ENCODE measurements at places on chromosomes 7 and 10.

DNA sequence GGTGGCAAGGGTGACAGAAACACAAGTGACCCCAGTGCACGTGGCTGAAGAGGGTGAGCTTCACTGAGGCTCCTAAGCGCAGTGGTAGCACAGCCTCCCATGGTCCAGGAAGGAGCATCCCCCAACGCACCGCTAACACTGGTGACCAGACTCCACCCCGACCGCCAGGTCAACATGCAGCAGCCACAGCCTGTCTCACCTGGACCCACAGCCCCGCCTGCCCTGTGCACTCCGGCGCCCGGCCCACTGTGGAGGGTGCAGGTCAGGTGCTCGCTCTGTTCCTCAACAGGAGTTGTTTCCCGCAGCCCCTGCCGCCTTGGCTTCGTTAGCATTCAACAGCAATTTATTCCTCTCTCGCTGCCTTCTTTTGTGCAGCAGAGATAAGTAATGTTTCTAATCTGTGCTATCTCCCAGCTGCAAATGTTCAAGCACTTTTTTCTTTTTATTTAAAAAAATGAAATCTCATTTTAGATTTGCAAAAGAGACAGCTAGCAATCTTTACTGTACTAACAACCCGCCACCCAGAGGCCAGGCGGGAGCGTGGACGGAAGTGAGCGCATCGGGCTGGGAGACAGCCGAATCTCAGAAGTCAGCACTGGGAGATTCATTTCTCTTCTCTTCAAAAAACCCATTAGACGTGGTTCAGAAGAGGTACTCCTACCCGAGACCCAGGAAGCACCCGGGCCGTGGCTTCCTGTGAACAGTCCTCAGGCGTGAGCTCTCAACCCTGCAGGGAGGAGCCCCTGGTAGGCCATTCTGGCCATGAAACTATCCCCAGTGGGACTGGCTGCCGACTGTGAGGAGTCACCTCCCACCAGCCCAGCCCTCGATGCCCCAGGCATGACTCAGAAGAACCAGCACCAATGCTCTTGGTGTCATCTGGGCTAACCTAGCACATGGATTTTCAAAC is 133.4 kb downstream of the MAD1L1 start:
- no peak for DNase-seq

DNA sequence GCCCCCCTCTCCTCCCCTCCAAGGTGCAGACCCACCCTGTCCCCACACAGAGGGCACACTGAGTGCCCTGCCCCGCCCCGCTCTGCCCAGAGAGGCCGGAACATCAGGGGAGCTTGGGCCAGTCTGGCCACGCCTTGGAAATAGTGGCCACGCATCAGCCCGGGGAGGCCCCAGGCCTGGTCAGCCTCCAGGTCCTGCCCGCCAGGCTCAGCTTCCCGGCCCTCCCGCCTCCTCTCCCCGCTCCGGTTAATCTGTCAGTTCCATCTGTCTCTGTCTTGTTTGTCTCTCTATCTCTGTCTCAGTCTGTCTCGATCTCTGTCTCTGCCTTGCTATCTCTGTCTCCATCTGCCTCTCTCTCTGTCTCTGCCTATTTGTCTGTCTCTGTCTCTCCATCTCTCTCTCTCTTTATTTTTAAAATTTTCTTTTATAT is 28.9 kb upstream of the TNRC18 start:
- DNase-seq = no peak

- no peak for DNase-seq
Measured at GRCh38 chr10:43679509-43679908, 30.8 kb upstream of the ZNF32 start.

GRCh38 chr7:28183627-28184026 is 3.0 kb upstream of the JAZF1 start:
- DNase-seq = no peak

GRCh38 chr10:127840884-127841283 is 51.9 kb downstream of the CLRN3 start:
- DNase-seq = no peak

GRCh38 chr7:12221414-12221813 is 10.3 kb downstream of the TMEM106B start:
- no peak for DNase-seq

DNA sequence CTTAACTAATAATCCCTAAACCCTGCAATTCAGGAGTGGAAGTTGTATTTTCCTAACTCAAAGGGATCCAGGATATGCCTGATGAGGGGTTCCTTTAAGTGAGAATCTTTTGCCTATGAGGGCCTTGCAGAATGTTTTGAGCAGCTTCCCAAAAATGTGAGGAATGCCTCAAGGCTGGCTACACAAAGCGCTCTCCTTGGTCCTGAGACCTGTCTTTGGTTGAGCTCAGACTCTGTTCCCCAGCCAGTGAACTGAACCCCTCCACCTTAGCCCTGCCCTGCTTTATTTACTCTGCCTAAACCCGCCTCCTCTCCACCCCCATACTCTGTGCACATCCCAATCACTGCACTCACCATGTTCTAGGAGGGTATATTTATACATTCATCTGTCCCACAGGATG is 108.6 kb downstream of the NRCAM start:
- no peak for DNase-seq

- DNase-seq = no peak
Measured at GRCh38 chr10:19628767-19629560, 187.3 kb upstream of the PLXDC2 start.

GRCh38 chr7:1432411-1433082 is 26.7 kb downstream of the MICALL2 start:
- peak; percentile 79 for DNase-seq

GRCh38 chr7:139671967-139672366 is 105.8 kb downstream of the HIPK2 start:
- no peak for DNase-seq

- peak; percentile 60 for DNase-seq
Measured at GRCh38 chr10:78335691-78336401, 302.2 kb downstream of the RPS24 start.

GRCh38 chr10:4721999-4722753 is 103.8 kb upstream of the AKR1E2 start:
- no peak for DNase-seq

DNA sequence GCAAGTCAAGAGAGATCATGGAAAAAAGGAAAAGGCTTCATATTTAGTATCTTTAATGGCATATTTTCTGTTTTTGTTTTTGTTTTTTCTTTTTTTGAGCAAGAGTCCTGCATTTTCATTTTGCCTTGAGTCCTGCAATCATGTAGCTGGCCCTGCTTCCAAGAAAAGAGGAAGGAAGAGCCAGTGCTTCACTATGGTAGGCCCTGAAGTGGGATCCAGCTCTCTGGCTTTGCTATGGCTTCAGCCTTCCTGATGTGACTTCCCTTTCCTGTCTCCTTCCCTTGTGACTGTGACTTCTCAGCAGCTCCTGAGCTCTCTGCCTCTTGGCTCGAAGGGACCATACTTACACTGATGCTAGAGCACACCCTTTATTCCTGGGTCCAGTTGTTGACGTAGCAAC is 512.3 kb downstream of the INHBA start:
- DNase-seq = no peak

DNA sequence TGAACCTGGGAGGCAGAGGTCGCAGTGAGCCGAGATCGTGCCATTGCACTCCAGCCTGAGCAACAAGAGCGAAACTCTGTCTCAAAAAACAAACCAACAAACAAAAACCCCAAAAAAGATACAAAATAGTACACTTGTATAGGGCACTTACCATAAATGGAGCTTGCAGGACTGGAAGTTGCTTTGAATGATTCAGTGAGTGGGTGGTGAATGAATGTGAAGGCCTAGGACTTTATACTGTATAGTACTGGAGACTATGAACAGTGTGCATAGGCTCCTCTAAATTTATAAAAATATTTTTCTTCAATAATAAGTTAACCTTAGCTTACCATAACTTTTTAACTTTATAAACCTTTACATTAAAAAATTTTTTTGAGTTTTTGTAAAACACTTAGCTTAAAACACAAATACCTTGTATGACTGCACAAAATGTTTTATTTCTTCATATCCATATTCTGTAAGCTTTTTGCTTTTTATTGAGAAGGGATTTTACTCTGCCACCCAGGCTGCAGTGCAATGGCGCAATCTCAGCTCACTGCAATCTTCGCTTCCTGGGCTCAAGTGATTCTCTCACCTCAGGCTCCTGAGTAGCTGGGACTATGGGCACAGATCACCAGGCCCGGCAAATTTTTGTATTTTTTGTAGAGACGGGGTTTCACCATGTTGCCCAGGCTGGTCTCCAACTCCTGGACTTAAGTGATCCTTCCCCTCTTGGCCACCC is 6.9 kb upstream of the H2AZ2 start:
- no peak for DNase-seq

- no peak for DNase-seq
Measured at GRCh38 chr10:73773152-73773879, 8.5 kb upstream of the CHCHD1 start.

GRCh38 chr7:155763122-155763521 is 49.1 kb downstream of the SHH start:
- no peak for DNase-seq

GRCh38 chr7:956031-956430 is 1.6 kb upstream of the ADAP1 start:
- DNase-seq = no peak

- no peak for DNase-seq
Measured at GRCh38 chr7:90262438-90262837, 17.5 kb downstream of the CFAP69 start.

DNA sequence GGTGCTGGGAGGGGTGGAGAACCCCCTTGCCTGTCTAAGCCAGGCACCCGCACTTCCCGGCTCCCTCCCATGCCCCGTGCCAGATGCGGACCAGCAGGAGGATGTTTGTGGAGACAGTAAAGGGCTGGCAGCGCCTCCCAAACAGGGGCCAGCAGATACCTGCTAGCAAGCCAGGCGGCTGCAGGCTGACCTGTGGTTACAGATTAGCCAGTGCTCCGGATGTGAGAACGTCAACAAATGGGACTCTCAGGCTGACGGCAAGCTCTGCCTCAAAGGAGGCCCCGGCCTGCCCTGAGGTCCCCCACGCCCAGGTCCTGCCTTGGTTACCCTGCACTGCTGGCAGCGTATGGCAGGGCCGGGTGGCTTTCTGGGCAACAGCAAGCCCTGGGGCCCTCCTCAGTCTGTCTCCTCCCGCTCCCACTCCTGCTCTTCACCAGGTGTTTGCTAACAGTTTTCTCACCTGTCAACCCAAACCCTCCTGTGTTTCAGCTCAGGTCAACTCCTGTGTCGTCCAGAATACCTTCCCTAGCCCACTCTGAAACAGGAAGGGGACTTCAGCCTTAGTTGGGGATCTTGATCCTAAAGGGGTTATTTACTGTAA is 85.4 kb downstream of the NEURL1 start:
- no peak for DNase-seq

DNA sequence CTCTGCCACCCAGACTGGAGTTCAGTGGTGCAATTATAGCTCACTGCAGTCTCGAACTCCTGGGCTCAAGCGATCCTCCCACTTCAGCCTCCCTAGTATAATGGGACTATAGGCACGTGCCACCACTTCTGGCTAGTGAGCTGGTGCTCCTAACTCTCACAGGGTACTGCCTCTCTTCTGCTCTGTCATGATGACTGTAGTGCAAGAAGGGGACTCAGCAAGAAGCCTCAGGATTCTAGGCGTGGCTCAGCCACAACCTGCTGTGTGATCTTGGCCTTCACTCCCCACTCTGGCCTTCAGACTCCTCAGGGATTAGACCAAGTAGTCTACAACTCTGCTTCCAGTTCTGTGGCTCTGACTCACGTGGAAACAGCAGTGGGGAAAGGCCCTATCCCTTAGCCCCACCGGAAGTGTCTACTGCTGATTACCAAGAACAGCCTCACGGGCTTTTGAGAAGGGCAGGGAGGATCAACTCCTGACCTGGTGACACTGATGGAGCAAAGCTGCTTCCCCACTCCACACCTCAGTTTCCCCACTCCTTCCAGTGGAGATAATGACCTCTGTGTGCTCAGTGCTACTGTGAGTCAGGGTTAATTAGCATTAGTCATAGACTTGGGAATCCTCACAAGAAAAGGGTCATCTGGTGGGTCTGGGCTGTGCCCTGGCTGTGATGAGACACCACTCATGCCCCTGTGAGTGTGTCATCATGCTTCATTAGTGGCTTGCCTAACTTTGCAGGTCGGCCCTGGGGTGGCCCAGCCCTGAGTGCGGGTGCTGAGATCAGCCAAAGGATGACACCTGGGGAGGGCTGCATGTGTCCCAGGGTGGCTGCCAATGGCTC is 41.1 kb downstream of the ZC3HC1 start:
- no peak for DNase-seq

GRCh38 chr10:81917666-81918065 is 42.7 kb downstream of the NRG3 start:
- DNase-seq = no peak

DNA sequence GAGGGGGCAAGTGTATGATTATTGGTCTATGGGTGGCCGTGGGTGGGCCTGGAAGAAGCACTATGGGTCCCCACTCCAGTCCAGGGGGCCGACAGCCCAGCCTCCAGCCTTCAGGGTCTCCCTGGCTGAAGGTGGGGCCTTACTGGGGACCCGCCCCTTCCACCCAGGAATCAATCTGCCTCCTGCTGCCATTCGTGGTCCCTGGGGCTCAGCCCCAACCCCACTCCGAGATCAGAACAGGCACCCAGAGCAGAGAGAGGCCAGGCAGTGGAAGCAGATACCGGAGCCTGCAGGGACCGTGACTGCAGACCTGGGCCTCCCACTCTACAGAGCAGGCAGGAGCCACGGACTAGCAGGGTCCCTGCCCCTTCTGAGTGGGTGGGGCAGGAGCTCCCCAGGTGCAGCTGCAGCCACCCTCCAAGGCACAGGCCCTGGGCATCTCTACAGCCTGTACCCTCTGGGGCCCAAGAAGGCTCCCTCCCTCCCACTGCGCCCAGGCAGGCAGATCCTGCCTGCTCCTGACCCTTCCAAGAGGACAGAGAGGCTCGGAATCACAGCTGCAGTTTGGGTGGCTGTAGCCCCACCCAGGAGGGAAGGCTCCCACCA is 13.6 kb upstream of the FOXL3 start:
- DNase-seq = no peak
